ENCODE measurements at places on chromosomes 6 and 20. TPM values are rescaled to one million over a fixed set of nuclear protein-coding genes. Genes with fewer than 3 reads are reported as not detected.

Gene C20orf144
- total RNA-seq = not detected

Gene RBPJL
- total RNA-seq = not detected

Gene DEF6
- 0.86 TPM for total RNA-seq

Gene TRIM10
- total RNA-seq = not detected

Gene OR10C1
- total RNA-seq = not detected

Gene SLC26A8
- not detected for total RNA-seq

Gene ANKRD66
- total RNA-seq = not detected

Gene TNF
- total RNA-seq = not detected

Gene QRSL1
- total RNA-seq = 14.5 TPM

Gene SPEF1
- total RNA-seq = 0.22 TPM

Gene MUC21
- not detected for total RNA-seq

Gene UNC93A
- not detected for total RNA-seq

Gene MYCT1
- total RNA-seq = 0.13 TPM

Gene SYNDIG1
- 1.2 TPM for total RNA-seq

Gene SGK2
- total RNA-seq = 1.4 TPM

Gene ADGB
- total RNA-seq = not detected

Gene TXLNB
- 1.1 TPM for total RNA-seq

Gene VGLL2
- total RNA-seq = not detected

Gene PTCHD4
- 0.54 TPM for total RNA-seq

Gene TFAP2C
- under 0.01 TPM for total RNA-seq

Gene RNF182
- 0.13 TPM for total RNA-seq

Gene SCRT2
- not detected for total RNA-seq

Gene TOX2
- not detected for total RNA-seq

Gene CSNK2B
- 118 TPM for total RNA-seq

Gene HLA-DMB
- total RNA-seq = not detected

Gene DOK5
- 31.6 TPM for total RNA-seq

Gene MAS1
- total RNA-seq = not detected

Gene RIMS4
- total RNA-seq = 0.13 TPM

Gene TBXT
- total RNA-seq = not detected

Gene TBPL1
- 32.1 TPM for total RNA-seq

Gene ZNF165
- 0.97 TPM for total RNA-seq

Gene MYL9
- total RNA-seq = 75.1 TPM

All from articular chondrocyte of knee joint (primary cell).